ENCODE measurements at places on chromosomes 3 and 15.

DNA sequence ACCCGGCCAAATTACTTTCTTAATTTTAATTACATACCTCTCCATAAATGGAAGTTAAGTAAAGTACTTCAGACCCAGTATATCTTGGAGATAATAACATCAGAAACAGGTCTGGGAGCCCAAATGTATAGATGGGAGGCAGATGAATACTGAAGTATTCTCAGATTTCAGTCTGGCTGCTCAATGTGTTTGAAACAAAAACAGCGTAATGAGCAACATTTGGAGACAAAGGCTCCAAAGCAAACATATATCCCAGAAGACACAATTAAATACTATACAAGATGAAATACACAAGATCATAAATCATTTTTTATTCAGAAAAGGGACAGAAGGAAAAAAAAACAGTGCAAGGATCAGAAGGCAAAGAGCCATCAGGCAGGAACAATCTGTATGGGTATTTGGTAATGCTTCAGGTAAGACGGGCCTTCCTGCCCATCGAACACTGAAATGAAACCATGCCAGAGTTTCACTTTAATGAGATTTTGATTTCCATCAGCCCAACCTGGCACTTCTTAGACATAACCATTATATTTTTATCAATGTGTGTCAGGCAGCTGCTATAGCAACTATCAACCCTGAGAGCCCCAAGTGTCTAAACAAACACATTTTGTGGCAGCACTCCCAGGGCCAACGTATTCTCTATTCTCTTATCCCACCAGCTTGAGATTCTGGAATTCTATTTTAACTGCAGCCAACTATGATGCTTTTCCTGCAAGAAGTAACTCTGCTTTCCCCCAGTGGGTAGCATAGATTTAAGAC, 210.8 kb downstream of the STT3B start:
- no peak for DNase-seq

DNA sequence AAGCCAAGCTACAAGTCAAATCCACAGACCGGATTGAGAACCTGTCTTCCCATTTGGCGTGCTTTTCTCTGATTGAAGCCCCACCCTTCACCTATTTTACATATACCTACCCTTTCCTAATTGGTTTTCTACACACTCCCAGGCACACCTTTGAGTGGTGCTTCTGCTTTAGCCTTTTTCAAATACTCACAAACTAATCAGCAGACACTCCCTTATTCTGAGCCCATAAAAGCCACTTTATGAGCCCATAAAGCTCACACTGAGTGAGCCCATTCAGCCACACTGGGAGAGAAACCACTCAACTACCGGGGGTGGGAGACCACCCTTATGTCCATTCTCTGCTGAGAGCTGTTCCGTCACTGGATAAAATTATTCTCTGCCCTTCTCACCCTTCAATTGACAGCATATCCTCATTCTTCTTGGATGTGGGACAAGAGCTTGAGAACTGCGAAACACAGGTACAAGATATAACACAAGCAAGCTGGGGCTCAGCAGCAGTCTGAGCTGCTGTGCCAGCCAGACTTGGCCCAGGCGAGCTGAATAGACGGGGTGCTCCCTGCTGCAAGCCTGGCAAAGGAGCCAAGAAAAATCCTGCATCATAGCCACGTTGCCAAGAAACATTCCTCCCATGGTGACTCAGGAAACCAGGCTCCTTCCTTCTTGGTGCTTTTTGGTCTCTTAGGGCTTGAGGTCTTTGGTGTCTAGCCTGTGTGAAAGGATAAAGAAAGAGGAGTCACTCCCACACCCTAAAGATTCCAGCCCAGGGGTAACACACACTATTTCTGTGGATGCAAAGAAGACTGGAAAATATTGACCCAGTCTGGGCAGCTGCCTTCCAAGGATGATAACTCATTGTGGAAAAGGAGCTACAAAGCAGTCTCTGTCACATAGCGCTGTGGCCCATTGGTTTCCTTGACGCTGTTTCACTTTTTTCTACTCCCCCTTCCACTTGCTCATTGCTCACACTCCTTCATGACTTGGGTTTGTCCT, 609.7 kb downstream of the MCTP2 start:
- no peak for DNase-seq

- no peak for DNase-seq
Measured at GRCh38 chr3:139328356-139328755, 15.5 kb upstream of the MRPS22 start.

DNA sequence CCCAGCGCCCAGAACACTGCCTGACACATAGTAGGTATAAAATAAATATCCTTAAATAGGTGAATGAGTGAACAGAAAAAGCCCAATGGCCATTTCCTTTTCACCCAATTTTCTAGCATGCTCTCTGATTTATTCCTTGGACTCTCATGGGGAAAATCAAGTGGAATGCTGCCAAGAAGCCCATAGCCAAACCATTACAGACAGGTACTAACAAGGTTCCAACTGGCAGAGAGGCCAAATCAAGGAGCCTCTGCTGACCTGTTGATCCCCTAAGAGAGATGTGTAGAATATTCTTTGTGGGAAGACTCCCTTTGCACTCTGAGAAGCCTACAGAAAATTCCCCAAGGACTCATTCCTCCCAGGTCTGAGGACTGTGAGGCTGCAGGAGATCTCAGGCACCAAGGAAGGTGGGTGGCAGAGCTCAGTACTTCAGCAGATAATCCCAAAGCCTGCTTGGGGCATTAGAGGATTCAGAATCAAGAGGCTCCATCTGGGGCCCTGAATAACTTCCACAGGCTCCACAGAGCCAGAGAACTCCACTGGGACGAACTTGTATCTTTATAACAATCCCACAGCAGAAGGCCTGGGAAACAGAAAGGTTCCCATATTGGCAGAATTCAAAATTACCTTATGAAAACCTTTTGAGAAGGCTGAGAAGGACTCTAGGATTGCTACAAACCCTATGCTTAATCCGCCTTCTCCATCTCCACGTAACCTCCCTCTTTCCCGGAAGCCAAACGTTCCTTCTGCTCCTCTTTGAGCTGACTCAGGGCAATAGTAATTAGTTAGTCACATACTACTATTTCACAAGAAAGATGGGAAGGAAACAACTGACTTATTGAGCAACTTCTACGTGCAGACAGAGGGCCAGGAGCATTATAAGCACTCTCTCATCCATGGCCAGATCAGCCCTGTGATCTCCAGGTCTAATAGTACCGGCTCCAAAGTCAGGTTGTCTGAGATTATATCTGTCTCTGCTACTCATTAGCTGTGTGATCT, 34.5 kb downstream of the PRICKLE2 start:
- no peak for DNase-seq

DNA sequence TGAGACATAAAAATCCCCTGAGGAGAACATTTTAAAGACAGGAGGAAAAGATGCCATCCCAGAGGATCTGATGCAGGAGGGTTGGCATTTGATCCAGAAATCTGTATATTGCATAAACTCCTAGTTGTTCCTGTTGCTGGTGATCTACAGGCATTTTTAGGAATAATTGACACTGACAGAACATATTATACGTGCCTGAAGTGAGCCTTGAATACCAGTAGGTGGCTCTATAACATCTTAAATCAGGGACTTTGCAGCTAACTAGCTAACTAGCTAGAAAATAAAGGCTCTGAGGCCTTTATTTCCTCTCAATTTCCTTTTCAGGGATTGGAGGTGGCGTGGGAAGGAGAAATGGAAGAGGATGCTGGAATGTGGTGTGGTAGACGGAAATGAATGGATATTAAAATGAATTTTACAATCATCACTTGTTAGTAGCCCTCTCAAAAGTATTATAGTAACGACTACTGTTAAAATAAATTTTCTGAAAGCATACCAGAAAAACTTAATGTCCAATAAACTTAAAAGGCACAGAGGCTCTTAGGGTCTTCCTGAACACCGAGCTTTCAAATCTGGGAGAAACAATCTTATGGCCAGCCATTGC, 73.8 kb upstream of the ZBED2 start:
- DNase-seq = no peak

DNA sequence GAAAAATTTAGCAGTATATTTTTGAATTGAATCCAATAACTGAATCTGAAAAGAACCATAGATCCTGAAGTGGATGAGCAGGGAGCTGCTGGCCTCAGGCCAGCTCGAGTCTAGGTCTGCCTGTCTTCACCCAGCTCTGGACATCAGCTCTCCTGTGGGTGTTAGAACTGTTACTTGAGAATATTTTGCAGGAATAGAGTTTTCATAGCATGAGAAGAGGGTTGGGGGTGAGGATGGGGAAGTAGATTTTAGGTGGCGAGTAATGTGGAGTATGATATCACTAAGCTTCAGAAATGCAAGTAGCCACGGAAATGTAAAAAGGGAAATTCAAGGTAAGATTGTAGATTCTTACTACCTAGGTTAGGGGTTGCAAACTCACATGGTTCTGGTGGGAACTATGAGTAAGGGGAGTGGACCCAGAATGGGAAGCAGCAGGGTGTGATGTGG, 6.2 kb downstream of the RAB8B start:
- DNase-seq = no peak

GRCh38 chr3:20480786-20481365, 294.9 kb upstream of the SGO1 start:
- no peak for DNase-seq

DNA sequence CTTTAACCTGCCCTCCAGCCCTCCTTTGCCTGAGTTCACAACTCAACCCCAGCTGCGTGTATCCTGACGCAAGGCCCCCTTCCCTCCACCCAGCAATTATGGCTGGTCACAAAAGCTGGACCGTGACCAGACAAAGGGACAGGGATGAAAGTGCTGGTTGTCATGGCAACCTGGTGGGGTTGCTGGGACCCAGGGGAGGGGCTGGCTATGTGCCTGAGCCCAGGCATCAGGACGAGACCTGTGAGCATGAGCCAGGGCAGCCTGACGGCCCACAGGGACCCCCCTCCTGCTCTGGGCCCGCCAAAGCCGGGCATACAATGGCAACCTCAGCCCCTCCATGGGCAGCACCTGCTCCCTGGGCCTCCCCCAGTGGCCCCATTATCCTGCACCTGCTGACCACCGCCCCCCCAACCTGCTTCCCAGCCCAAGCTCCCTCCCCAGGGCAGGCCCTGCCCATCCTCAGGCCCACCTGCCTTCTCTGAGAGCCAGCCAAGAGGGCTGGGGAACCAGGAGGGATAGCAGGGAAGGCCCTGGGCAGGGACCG, 4.5 kb upstream of the DNAH1 start:
- no peak for DNase-seq

DNA sequence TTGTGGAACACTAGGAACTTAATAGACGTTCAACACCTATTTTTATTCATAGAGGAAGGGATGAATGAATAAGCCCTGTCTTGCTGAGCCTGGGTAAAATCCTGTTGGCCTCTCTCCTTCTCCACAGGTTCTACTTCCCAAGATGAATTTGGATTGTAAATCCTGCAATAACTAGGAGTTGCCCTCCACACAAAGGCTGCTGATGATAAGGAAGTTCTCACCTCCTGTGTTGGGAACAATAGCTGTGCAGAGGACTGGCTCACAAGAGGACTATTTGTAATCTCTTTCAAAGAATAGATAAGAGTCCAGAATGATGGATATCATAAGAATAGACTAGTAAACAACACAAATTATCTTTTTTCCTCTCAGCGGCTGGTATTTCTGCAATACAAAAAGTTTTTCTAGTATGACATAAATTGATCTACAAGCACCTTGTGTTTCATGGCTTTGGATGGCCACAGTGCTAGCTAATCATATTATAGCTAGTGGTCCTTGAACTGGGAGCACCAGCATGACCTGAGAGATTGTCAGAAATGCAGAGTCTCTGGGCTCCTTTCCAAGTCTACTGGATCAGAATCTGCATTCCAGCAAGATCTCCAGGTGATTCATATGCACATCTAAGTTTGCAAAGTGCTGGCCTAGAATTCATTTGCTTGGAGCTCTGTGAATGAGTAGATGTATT, 28.1 kb upstream of the COL6A6 start:
- no peak for DNase-seq

- DNase-seq = no peak
Measured at GRCh38 chr3:48135552-48136495, 52.4 kb downstream of the CDC25A start.

- DNase-seq = no peak
Measured at GRCh38 chr3:52886049-52886730, 11.2 kb downstream of the STIMATE start.

DNA sequence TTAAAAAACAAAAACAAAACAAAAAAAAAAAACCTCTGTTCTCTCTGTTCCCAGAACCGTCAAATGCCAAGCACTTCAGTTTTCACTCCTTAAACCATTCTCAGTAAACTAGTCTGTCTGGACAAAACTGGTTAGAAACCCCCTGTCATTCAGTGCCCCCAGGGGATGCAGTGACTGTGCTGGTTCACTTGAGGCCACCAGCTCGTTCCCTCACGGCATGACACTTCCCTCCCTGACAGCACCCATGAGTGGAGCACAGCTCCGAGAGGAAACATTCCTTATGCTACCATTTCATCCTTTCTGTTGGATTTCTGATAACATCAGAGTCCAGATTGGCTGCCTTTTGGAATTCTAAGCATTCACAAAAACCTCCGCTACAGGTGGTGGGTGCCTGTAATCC, 244.0 kb upstream of the TPM1 start:
- no peak for DNase-seq

GRCh38 chr3:122189357-122189756, 5.9 kb downstream of the CASR start:
- DNase-seq = no peak

- DNase-seq = no peak
Measured at GRCh38 chr3:79030157-79030556, 737.6 kb downstream of the ROBO1 start.

- DNase-seq = peak; percentile 10
Measured at GRCh38 chr15:73265536-73266153, 103.1 kb downstream of the HCN4 start.

DNA sequence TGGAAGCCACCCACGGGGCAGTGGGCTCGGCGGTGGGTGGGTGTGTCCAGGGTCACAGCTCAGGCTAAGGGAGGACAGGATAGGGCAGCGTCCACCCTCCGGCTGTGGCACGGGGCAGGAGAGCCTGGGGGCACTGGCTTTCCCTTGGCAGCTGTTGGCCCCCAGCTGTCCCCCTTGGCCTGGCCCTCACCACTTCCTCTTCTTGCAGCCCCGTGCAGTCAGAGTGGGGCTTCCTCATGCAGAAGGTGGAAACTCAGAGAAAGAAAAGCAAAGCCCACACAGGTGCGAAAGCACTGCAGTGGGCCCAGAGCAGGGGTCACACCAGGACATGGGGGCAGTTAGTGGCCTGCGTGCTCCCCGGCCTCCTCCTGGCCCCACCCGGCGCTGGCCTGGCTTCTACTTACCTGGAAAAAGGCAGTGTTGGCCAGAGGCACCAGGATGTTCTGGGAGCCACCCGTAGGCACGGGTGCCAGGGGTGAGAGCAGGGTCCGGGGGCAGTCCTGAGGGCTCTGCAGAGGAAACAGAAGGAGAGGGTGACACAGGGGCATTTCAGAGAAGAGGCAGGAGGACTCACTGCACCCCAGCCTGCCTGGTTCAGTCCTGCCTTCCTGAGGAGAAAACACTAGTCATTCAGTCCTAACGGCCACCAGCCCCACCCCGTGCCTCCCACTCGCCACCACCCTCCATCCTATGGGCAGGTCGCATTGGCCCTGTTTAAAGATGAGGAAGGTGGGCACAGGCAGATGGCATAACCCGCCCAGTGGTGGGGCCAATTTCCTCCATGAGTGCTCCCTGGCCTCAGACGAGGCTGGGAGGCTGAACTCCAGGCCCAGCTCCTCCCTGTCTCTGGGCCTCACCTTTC, 28.3 kb downstream of the PLXND1 start:
- no peak for DNase-seq

- DNase-seq = no peak
Measured at GRCh38 chr3:115792206-115792955, 169.1 kb downstream of the GAP43 start.

GRCh38 chr15:43420435-43420834, 49.5 kb downstream of the TUBGCP4 start:
- DNase-seq = no peak

GRCh38 chr3:134833453-134834163, 38.5 kb downstream of the EPHB1 start:
- no peak for DNase-seq
